ENCODE measurements at places on chromosomes 13 and 19.

GRCh38 chr19:511101-511851 is 4.0 kb downstream of the TPGS1 start:
- DNase-seq, result no peak

GRCh38 chr19:21617740-21618339 is 112.4 kb downstream of the ZNF429 start:
- no peak for DNase-seq

GRCh38 chr19:33374236-33374714 is 766 bp downstream of the CEBPG start:
- no peak for DNase-seq

- no peak for DNase-seq
Observed at GRCh38 chr19:20167651-20168122, 673 bp downstream of the ZNF486 start.

Data from smooth muscle cell of the brain vasculature (primary cell).